A673 (cell line): ENCODE measurements at places on chromosomes 4 and X. TPM values are rescaled to one million over a fixed set of nuclear protein-coding genes. Genes with fewer than 3 reads are reported as not detected.

Gene GLRA3
- total RNA-seq = 0.06 TPM in 1 of 2 replicates, not detected in the other

Gene CYSLTR1
- 2.1 TPM in 2 replicates for total RNA-seq

Gene MAGEA2
- not detected in 2 replicates for total RNA-seq

Gene TMEM144
- 2.2 and 4.0 TPM in 2 replicates for total RNA-seq

GRCh38 chrX:7965436-7965835 is 38.2 kb upstream of the PNPLA4 start:
- no peak overlapping the region for H3K27ac ChIP-seq
- no peaks in the 10 kb centered on the region for H3K27me3 ChIP-seq
- no peak overlapping the region for H3K4me3 ChIP-seq

DNA sequence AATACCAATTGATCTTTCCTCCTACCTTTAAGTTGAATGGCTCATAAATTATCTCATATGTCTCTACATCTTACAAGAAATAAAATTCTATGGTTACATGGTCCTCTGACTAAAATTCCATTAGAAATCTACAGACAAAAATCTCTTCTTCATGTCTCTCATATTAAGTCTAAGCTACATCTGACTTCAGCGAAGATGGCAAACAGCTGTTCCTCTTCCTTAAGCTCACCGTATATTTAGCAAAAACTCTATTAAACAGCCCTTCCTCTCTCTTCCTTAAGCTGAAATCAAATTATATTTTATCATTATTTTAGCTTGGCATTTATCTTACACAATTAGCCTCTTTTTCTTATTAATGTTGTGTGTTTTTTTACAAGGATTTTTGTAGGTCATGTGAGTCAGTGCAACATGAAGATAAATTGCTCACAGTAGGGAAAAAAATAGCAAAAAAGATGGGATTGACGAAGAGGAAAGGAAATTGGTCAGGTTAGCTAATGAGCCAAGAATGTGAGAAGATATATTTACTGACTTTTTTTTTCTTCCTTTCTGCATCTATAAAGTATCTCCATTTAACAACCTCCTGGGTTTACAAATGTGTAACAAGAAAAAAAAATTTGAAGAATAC is 2412.8 kb downstream of the ARAP2 start:
- H3K4me1 ChIP-seq = no peaks in the 10 kb centered on the region
- no peak overlapping the region for H3K27ac ChIP-seq
- H3K36me3 ChIP-seq = no peaks in the 10 kb centered on the region
- DNase-seq = peak; percentile 1

DNA sequence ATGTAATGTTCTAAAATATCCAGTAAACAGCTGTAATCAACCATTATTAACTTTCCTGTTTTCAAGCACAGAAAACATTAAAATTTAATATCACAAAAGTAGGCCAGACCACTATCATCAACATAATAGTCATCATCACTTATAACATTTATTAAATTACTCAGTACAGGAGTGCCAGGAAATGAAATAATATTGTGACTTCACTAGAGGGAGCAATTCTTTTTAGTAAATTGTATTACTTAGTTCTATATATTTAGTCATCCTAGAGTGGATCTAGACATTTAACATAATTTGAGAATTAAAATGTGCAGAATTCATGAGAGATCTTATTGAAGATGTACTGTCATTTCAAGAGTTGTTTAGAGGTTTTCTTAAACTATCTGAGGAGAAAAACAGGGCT is 33.6 kb downstream of the PITX2 start:
- DNase-seq = no peak
- H3K4me3 ChIP-seq = no peak overlapping the region
- no peaks in the 10 kb centered on the region for H3K4me1 ChIP-seq
- H3K27me3 ChIP-seq = no peaks in the 10 kb centered on the region
- H3K36me3 ChIP-seq = no peaks in the 10 kb centered on the region

DNA sequence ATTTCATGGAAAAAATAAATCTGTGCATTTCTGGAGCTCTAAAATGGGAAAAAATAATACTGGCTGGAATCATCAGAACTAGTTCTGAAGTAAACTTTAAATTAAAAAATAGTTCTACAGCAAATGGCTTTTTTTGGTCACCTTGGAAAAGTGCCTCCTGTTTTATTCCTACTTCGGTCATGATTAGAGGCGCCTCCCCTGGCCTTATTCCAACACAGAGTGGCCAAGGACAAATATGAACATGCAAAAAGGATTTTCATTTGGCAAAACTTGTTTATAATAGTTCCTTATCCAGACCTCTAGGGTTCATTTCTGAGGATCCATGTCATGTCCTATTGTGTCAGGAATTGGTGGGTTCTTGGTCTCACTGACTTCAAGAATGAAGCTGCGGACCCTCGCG is 11.1 kb upstream of the KLF8 start:
- no peaks in the 10 kb centered on the region for H3K36me3 ChIP-seq
- H3K27ac ChIP-seq = no peak overlapping the region
- H3K4me3 ChIP-seq = no peak overlapping the region
- H3K4me1 ChIP-seq = no peaks in the 10 kb centered on the region
- DNase-seq = no peak

- no peaks in the 10 kb centered on the region for H3K36me3 ChIP-seq
- no peaks in the 10 kb centered on the region for H3K4me1 ChIP-seq
- no peak for DNase-seq
- H3K27me3 ChIP-seq = no peaks in the 10 kb centered on the region
- no peak overlapping the region for H3K27ac ChIP-seq
- no peak overlapping the region for H3K4me3 ChIP-seq
These were observed 91.1 kb upstream of the KIT start for GRCh38 chr4:54566608-54567007.

DNA sequence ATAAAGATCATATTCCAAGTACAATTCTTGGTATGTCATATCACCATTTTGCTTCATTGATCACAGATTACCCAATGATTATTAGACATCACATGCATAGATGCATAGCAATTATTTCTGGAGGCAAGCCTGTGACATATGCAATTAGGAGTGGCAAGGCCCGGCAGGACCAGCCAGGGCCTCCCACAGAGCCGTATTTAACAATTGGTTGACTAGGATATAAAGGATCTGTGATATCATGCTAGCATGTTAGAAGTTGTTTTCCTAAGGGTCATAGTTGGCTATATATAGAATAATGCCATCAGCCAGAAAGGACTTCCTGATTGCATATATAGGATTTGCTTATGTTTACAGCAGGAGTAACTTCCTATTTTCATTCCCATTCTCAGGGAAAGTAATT is 103.5 kb upstream of the OTUD4 start:
- no peak for DNase-seq
- no peaks in the 10 kb centered on the region for H3K36me3 ChIP-seq
- no peaks in the 10 kb centered on the region for H3K27me3 ChIP-seq
- no peak overlapping the region for H3K4me3 ChIP-seq
- H3K27ac ChIP-seq = no peak overlapping the region
- peaks cover 11% of the 10 kb centered on the region for H3K4me1 ChIP-seq

GRCh38 chr4:3082925-3083515 is 8.5 kb downstream of the HTT start:
- H3K27ac ChIP-seq = no peak overlapping the region
- no peak for DNase-seq
- no peaks in the 10 kb centered on the region for H3K27me3 ChIP-seq
- no peak overlapping the region for H3K4me3 ChIP-seq
- H3K4me1 ChIP-seq = no peaks in the 10 kb centered on the region
- no peaks in the 10 kb centered on the region for H3K36me3 ChIP-seq

DNA sequence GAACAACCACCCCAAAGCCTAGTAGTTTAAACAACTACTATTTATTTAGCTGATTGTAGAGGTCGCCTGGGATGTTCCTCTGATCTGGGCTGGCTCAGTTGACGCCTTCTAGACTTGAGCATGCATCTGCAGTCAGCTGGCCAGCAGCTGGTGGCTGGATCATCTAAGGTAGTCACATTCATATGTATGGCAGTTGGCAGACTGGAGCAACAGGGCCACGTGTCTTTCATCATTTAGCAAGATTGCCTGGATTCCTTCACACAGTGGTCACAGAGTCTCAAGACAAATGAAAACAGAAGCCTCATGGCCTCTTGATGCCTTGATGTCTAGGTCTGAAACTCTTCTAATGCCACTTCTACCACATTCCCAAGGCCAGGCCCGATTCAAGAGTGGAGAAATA is 220.6 kb upstream of the S100G start:
- H3K4me3 ChIP-seq = no peak overlapping the region
- H3K27ac ChIP-seq = no peak overlapping the region
- H3K36me3 ChIP-seq = no peaks in the 10 kb centered on the region
- H3K27me3 ChIP-seq = peaks cover 10% of the 10 kb centered on the region

GRCh38 chrX:134548257-134549201 is 88.6 kb downstream of the HPRT1 start:
- H3K4me3 ChIP-seq = peak overlapping the region; percentile 58
- H3K4me1 ChIP-seq = peaks cover 18% of the 10 kb centered on the region
- DNase-seq = no peak
- H3K27ac ChIP-seq = peak overlapping the region; percentile 84

DNA sequence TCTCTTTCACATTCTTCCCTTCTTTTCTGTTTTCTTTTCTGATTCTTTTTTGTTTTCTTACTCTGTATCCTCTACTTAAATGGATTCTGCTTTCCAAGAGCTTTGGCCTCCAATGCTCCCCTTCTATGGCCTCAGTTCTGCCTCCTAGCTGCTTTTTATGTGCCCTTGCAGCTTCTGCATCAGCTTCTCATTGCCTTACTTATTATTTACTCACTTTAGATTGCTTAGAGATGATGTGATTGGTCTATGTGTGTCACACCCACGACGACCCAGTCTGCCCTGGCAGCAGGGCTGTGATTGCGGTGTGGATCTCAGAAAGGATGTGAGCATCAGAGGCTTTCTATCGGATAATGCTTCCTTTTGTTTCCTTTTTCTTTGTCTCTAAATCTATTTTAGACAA is 71.8 kb upstream of the SMARCA5 start:
- no peak overlapping the region for H3K4me3 ChIP-seq
- H3K27ac ChIP-seq = no peak overlapping the region
- no peaks in the 10 kb centered on the region for H3K36me3 ChIP-seq
- no peak for DNase-seq
- no peaks in the 10 kb centered on the region for H3K4me1 ChIP-seq

DNA sequence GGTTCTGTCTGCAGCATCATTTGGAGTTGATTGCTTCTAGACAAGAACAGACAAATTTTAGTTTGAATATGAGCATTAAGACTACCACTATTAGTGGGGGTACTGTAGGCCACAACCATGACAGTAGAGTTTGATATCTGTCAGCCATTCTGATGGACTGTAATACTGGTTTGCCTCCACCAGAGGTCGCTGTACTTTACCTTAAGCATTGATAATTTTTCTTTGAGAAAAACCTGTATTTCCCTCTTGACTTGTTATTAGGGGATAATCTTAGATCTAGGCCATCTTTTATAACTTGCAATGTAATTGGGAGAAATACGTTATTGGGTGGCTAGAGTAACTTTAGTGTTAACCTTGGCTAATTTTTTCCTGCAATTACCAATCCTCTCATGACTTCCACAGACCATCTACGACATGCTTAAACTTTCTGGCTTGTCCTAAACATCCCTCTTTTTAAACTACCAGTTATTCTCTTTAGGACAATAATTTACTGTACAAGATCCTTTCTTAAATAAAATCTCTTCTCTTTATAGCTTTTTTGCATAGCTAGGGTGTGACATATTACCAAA is 562.4 kb downstream of the MAGEB5 start:
- H3K27ac ChIP-seq = no peak overlapping the region
- peak; percentile 2 for DNase-seq
- no peak overlapping the region for H3K4me3 ChIP-seq
- no peaks in the 10 kb centered on the region for H3K36me3 ChIP-seq

DNA sequence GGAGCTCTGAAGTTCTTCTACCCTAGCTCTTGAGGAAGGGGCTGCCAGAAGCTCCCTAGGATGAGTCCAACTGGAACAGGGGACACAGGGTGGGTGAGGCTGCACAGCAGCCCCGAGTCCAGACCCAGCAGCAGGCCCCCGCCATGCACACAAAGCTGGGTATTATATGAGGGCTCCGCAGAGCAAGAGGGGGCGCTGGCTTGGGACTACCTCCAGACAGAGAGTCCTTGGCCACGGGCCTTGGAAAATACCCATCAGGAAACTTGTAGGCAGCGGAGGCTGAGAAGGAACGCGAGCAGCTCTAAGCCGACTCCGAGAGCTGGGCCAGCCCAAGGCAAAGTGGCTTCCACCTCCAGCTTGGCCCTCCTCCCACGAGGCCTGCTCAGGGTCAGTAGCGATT is 8.1 kb downstream of the HCFC1 start:
- H3K36me3 ChIP-seq = peaks cover 52% of the 10 kb centered on the region
- no peak overlapping the region for H3K27ac ChIP-seq
- H3K27me3 ChIP-seq = no peaks in the 10 kb centered on the region
- peaks cover 19% of the 10 kb centered on the region for H3K4me1 ChIP-seq
- no peak overlapping the region for H3K4me3 ChIP-seq

DNA sequence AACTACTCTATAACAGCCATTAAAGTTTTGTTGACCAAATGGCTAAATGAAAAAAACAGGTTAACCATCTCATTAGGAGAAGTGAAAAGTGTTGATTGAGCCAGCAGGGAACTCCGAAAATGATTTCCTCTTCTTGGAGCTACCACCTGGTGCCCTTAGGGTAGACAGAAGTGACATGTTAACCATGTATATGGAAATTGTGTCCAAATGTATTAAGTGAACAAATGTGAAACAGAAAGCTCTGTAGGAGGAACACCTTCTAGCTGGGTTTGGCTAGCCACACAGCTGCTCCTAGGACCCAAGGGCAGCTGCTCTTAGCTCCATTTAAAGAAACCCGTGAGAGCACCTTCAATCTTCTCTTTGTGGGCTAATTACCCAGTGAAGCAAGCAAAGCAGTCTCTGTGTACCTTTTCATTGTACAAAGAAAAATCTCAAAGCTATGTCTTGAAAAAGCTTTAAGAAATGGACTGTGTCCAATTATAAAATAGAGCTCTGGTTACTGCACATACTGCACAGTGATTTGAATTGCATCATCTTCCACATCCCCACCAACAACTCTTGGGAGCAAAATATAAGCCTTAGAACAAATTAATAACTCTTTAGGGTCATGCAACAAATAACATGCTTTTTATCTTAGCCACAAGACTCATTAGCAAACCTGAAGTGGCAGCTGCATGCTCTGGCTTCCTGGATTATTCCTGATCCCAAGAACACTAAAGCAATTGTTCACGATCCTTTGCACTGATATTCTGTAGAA is 59.2 kb upstream of the PARM1 start:
- no peak overlapping the region for H3K27ac ChIP-seq
- no peak overlapping the region for H3K4me3 ChIP-seq
- no peaks in the 10 kb centered on the region for H3K36me3 ChIP-seq
- peaks cover 15% of the 10 kb centered on the region for H3K4me1 ChIP-seq
- no peak for DNase-seq

DNA sequence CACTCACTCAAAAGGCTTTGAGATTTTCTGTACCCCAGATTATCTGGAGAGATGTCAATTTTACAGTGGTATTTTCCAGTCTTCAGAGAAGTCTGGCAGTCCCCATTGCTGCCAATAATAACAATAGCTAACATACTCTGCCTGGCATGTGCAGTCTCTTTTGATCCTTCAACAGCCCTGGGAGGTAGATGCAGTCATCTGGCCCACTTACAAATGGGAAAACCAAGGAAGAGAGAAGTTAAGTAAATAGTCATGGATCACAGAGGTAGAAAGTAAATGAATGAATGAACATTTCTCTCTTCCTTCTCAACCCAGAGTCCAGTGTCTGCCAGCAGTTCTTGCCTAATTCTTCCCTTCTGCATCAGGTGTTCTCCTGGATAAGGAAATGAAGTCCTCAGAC is 113.0 kb upstream of the EDNRA start:
- no peaks in the 10 kb centered on the region for H3K36me3 ChIP-seq
- H3K27ac ChIP-seq = no peak overlapping the region
- no peak overlapping the region for H3K4me3 ChIP-seq
- H3K4me1 ChIP-seq = no peaks in the 10 kb centered on the region
- no peak for DNase-seq
- H3K27me3 ChIP-seq = no peaks in the 10 kb centered on the region
